Epithelial cell of umbilical artery (primary cell): ENCODE measurements at places on chromosomes 13 and 19. TPM values are rescaled to one million over a fixed set of nuclear protein-coding genes. Genes with fewer than 3 reads are reported as not detected.

SYNGR4 gene
- not detected in 2 replicates for total RNA-seq

SIGLEC12 gene
- total RNA-seq: not detected in 2 replicates

ZNF20 gene
- total RNA-seq: 1.9 and 2.6 TPM in 2 replicates

IRGC gene
- not detected in 2 replicates for total RNA-seq

LMTK3 gene
- total RNA-seq: under 0.01 and 0.61 TPM in 2 replicates

PSG2 gene
- not detected in 2 replicates for total RNA-seq

KLK1 gene
- total RNA-seq: not detected in 2 replicates

IGFL3 gene
- total RNA-seq: 0.32 TPM in 1 of 2 replicates, not detected in the other

HMGB1 gene
- total RNA-seq: 190 and 864 TPM in 2 replicates

TMED1 gene
- total RNA-seq: 65.2 and 66.6 TPM in 2 replicates
